ENCODE measurements at places on chromosomes 1 and 21.

GRCh38 chr1:60171801-60172200, 98.2 kb upstream of the C1orf87 start:
- no peak for DNase-seq

GRCh38 chr1:23810818-23811540, 10.4 kb upstream of the GALE start:
- DNase-seq: no peak

DNA sequence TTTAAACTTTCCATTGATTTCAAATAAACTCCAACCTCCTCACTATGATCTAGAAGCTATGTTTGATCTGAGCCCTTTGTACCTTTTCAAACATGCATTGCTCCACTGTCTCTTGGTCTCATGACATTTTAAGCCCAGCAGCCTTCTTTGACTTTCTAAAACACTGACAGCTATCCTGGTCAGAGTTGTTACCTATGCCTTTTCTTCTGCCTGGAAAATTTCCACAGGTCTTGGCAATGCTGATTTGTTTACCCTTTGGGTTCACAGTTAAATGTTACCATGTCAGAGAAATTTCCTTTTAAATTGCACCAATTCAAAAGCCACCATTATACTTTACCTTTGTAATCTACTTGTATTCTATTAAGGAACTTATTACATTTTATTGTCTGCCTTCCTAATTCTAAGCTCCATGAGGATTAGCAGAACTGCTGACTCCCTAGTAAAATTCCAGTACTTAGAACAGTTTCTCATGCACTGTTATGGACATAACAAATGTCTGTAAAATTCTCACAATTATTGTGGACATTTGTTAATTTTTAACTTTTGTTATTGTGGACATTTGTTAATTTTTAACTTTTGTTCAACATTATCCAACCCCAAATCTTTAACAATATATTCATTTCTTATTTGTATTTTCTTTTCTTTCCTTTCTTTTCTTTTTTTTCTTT, 1064.4 kb downstream of the NCAM2 start:
- no peak for DNase-seq

DNA sequence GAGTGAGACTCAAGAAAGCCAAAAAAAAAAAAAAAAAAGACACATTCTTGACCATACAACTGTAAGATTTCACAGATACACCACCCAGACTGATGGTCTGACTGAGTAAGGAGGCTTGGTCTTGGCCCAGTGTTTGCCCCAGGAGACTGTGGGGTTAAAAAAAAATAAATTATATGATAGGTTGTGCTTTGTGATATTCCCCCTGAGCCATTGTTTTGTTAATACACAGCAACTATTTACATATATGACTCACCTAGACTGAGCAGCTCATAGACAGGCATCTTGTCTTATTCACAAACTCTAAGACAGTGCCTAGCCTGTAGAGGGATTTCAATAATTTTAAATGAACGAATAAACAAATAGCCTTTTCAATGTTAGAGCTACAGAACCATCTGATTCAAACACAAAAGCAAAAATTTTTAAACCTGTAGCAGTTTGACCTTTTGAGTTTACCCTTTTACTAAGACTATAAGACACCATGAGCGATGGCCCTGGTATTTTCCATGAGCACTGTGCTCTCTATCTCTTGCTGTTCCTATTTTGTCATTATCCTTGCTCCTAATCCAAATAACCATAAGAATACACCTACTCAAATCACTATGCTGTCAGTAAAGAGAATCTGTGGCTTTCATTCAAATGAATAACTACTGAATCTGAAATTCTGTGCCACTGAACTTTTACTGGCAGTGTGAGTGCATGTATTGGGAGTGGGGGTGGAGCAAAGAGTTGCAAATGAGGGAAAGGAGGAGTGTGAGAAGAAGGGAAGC, 199.4 kb upstream of the PTBP2 start:
- no peak for DNase-seq
